ENCODE measurements at places on chromosomes 4 and X.

GRCh38 chr4:76420762-76421581 lies at the start of gene CCDC158:
CCDC158 (minus strand) TSS chr4:76421141; CDS start chr4:76403207, 17,934 bp downstream.
- DNase-seq: no peak

- DNase-seq: no peak
Measured at GRCh38 chr4:81740487-81740886, 268.8 kb upstream of the RASGEF1B start.

DNA sequence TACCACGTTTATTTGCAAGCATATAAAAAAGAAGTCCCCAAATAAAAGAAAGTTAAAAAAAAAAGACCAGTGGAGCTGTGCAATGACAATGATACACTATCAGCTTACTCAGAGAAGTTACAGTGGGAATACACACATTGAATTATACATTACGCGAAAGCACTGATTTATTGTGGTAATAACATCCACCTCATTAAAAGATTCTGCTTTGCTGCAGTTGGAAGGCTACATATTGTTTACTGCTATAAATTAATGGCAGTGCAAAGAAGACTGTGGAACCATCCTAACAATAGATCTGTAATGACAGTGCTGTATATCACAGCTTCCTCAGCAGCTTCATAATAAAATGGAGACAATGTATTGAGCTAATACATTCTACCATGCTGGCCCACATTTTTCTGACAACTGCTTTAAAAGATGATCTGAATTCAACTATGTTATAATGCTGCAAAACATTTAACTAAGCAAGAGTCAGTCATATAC lies 142.5 kb upstream of the MAB21L2 start:
- DNase-seq: no peak

DNA sequence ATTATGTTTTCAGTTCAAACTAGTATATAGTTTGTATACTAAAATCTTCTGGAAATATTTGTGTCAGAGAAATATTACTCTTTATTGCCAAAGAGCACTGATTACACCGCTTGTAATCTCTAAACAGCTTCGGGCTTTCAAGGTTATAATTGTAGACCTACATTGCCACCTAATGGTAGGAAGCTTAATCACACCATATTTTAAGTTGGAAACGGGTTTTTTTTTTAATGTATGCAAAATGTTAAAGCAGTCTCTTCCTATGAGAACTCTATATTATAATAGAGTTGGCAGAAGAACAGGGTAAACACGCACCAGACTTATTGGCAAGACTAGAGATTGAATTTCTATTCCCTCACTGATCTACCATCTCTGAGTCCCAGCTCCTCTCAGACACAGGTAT lies 19.5 kb upstream of the NFXL1 start:
- peak; percentile 29 for DNase-seq

DNA sequence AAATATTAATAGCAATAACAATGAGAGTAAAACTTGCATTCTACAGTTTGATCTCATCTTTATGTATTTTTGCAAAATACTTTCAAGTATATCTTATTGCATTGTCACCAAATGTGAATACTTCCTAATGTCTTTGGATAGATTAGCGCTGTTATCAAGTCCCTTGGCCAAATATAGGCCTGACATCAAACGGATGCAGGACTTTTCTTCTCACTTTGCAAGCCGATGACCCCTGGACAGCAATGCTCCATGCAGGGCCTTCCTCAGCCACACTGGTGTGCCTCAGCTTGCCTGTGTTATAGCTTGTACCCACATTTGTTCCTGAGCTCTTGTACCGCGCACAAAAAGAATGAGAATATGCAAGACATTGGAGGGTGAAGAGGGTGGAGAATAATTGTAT lies 18.0 kb upstream of the NMU start:
- DNase-seq: no peak

- DNase-seq: peak; percentile 41
Measured at GRCh38 chr4:79854856-79855502, 218.1 kb downstream of the ANTXR2 start.

- DNase-seq: peak; percentile 7
Measured at GRCh38 chrX:95382799-95383198, 1301.8 kb upstream of the DIAPH2 start.

GRCh38 chr4:113248320-113248719 lies 198.9 kb downstream of the ANK2 start:
- DNase-seq: no peak
